ENCODE measurements at places on chromosomes 4 and X.

DNA sequence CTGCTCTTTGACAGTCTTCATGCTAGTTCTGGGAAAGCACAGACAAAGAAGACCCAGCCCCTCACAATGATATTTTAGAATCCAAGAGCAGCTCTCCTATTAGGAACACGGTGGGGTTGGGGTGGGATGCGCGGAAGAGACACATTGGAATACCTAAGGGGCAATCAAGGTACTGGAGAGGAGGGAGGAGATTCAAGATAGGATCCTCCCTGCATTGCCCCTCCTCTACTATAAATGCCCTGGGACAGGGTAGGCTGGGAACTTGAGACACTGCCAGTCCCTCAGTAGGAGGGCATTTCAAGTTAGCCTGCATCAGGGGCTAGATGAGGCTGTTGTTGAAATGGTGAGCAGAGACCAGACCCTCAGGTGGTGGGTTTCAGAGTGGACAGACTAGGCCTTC, 5.1 kb downstream of the MAGEB17 start:
- no peak for DNase-seq

GRCh38 chrX:70446380-70447350, 2.0 kb downstream of the DLG3 start:
- no peak for DNase-seq

DNA sequence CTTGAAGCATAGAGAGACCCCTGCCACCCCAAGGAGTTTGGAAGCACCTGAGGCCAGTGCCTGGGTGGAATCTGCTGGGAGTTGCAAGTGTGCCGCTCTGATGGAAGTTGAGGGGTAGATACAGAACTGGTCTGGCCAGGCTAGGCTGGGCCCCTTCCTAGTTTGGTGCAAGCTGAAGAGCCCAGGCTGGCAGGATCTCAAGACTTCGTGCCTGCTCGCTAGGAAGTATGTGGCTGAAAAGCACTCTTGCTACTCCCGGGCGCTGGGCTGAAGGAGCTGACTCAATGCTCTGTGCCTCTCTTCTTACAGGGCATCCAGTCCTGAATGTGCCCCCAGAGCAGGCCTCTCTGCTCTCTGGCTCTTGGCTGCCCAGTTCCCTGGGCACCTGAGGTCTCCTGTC, 51.7 kb upstream of the PJA1 start:
- no peak for DNase-seq

- DNase-seq = no peak
These were observed 111.8 kb upstream of the H2AZ1 start for GRCh38 chr4:100061835-100062234.

DNA sequence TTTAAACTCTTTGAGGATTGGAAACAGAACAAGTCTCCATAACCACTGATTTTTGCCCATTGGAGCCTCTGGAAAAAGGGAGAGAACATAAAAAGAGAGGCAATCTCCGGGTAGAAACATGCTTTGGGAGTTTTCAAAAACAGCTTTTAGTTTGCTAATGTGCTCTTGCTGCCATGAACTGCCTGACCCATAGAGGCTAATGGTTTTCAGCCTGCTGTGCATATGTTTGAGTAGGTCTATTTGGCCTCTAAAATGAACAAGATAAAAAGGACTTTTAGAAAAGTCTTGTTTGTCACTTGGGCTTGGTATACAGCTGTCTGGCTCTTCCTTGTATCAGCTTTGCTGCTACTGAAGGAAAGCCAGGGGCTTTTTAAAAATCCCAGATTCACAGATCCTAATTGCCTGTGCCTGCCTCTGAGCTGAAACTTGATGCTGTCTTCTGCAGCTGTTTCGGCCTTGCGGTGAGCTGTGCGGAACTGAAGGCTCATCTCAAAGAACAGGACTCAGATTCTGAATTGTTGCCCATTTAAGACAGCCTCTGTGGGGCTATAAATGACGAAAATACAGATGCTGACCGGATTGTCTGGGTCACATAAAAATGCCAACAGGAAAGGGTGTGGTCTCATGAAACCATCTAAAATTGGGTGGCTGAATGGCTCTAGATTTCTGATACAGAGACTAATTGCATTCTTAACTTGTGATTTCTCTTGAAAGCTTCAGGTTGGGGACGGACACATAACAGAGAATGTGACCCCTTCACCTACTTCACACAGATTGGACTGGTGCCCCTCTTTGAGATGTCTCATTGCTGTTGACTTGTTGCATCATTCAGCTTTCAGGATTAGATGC, 18.4 kb upstream of the ZNF41 start:
- DNase-seq = no peak

DNA sequence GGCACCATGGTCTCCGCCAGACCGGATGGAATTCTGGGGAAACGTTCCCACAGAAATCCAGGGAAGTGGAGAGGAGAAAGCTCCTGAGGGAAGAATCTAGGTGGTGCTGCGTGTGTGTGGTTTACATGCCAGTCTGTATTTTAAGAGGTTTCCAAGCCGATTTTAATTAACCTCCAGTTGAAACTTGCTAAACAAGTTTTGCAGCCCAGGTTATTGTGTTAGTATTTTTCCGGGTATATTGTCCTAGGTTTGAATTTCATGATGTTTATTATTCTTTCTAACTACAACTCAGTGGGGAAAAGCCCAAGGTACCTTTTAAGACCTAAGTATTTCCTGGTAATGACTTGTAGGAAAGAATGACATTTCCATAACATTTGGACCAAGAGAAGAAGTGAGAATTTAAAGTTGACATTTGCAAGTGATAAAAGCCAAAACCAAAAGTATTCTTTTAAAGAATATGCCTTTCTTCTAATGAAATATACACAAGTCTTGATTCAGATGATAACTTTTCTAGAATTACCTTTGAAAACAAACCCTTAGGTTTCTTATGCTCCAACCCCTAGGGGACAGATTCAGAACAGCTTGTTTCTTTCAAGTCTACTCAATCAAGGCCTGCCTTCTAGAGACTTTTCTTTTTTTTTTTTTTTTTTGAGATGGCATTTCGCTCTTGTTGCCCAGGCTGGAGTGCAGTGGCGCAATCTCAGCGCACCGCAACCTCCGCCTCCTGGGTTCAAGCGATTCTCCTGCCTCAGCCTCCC, 14.6 kb downstream of the SAT1 start:
- DNase-seq = no peak

DNA sequence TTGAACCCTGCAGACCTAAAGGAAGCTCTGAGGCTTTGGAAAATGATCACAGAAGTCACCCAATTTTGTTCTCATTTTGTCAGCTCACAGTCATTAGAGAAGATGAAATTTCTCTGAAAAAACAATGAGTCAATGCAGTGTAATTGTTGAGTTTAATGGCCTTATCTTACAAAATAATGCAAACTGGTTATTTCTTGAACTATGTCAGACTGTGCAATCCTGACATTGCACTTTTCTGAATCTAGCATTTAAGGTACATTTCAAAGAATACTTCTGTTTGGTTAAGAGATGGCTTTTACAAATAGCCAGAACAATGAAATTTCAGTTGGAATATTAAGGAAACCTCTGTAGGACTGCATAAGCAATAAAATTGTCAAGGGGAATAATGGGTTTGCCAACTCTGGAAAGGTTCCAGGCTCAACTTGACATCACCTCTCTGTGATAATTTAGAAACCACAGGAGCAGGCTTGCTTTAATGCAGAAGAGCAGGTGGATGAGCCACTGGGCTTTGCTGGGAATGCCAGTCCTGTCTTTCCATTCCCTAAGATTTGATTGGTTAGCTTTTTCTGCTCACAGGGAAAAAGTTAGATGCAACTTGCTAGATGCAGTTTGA, 222.8 kb downstream of the FRMPD4 start:
- no peak for DNase-seq

DNA sequence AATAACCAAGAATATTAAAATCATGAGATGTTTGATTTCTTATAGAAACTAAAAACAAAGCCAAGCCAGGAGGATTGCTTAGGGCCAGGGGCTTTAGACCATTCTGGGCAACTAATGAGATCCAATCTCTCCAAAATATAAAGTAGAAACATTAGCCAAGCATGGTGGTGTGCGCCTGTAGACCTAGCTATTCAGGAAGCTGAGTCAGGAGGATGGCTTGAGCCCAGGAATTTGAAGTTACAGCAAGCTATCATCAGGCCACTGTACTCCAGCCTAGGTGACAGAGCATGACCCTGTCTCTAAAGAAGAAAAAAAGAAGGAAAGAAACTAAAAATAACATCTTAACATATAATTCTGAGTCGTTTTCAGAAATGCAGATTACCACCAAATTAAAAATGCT, 96.7 kb downstream of the NAF1 start:
- no peak for DNase-seq

- no peak for DNase-seq
These were observed 276.7 kb upstream of the GRIA3 start for GRCh38 chrX:122907375-122907774.

GRCh38 chrX:120260369-120260768, 9.8 kb downstream of the ZBTB33 start:
- DNase-seq = no peak

DNA sequence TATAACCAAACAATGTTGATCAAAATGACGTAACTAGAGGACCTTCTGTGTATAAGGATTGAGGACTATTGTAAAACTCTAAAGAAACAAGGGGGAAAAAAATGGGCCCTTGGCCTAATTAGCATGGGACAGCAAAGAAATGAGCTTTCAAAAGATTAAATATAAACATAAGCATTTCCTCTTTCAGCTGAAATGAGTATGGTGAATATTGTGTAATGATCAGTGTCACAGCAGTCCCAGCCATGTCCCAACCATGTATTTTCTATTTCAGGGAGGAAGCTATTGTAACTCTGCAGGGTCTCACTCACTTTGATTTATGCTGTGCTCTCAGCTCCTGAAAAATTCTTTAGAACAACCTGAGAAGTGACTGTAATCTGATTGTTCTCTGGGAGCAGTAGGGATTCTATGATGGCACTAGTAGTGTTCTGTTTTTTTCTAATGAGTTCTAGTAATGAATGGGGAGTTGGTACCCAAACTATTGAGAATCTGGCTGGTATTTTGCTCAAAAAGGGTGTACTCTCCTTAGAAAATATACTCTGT, 25.8 kb downstream of the ANXA10 start:
- no peak for DNase-seq

- peak; percentile 31 for DNase-seq
These were observed 1.4 kb downstream of the MAGED1 start for GRCh38 chrX:51894697-51895336.

- no peak for DNase-seq
These were observed 112.0 kb upstream of the TTC29 start for GRCh38 chr4:147057611-147058190.

DNA sequence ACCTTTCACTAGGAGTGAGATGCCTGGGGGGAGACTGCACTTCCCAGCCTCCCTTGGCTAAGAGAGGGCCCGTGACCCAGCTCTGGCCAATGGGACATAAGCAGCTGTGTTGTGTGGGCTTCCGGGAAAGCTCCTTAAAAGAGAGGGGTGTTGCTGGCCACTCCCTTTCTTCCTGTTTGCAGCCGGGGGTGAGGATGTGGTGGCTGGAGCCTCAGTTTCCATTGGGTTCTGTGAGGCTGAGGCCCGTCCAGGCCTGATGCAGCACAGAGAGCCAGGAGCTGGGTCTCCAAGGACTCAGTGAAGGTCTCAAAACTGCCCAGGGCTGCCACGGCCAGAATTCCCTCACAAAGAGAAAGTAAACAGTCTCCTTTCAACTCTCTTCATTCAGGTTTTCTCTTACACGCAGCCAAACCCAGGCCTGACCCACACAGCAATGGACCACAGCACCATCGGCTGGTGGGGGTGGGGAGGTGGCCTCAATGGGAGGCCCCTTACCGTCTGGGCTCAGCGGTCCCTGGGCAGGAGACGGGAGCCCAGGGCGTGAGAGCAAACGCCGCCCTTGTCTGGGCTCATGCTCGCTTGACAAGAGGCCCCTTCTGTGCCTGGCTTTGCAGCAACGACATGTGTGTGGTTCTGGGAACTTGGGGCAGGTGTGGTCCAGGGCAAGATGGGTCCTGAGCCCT, 6.6 kb downstream of the NKX1-1 start:
- DNase-seq = peak; percentile 47

- DNase-seq = no peak
These were observed 217.6 kb upstream of the TTC29 start for GRCh38 chr4:147163311-147163710.

DNA sequence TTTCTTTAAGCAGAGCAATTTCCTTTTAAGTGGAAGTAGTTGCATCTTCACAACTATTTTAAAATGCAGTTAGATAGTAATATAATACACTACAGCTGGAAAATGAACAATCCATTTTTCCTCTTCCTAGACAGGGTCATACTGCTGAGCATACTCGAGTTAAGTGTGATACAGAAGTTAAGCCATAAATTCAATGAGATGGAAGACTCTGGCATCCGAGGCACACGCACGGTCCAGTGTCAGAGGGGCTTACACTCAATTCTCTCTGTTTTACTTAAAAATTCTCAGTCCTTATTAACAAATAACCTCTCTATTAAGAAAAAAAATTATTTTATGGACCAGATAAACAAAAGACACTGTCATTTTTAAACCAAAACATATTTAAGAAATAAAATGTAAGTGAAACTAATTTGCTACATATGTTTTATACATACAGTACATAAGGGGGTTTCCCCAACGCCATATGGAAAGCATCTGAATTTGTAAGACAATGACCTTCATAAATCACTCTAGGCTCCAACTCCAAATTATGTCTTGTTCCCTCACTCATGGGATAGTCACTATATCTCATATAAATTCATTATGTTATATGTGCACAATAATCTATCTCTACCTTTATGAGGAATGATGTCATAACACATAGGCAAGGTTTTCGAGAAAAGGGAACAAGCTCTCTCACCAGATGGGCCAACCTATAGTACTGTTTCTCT, 315.3 kb downstream of the PAPSS1 start:
- no peak for DNase-seq

DNA sequence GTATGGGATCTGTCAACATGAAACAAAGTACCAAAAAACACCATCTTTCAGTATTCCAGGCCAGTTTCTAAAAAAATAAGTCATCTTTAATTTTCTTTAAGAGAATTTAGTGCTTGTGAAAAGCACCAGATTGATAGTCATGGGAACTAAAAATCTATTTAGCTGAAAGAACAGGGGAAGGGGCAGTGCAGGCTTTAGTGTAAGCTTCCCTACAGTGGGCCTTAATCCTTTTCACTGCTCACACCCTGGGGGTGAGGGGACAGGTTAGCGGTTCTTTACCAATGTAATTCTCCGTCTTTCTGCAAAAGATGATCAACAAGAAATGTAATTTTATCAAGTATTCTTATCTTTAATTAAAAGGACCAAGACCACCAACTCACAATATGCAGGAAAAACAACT, 47.1 kb downstream of the CHIC2 start:
- DNase-seq = no peak

GRCh38 chr4:109721033-109721432, 8.8 kb downstream of the PLA2G12A start:
- DNase-seq = no peak

DNA sequence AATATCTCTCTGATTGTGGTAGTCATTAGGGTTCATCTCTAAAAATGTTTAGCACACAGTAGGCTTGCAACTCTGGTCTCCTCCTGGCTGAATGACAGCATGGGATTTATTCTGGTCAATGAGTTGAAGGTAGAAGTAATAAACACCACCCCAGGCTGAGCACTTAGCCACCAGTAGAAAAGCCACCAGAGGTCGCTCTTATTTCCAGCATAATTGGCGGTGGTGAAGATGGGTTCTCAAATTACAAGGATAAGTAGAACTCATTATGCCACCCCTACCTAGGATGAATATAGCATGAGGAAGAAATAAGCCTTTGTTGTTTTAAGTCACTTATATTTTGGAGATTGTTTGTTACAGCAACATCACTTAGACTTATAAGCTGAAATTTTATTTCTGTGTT, 302.7 kb downstream of the GPM6A start:
- no peak for DNase-seq
